Esophagus muscularis mucosa (tissue), 4 donors: ENCODE measurements at places on chromosomes 11 and 22. TPM values are rescaled to one million over a fixed set of nuclear protein-coding genes. Genes with fewer than 3 reads are reported as not detected.

GRCh38 chr11:111949519-111950426, 12.6 kb downstream of the DIXDC1 start:
- H3K27ac ChIP-seq = no peak overlapping the region
- DNase-seq = peak; percentile 47
- H3K4me1 ChIP-seq = no peaks in the 10 kb centered on the region
- no peaks in the 10 kb centered on the region for H3K36me3 ChIP-seq
- no peak overlapping the region for H3K4me3 ChIP-seq

P4HA3 gene
- total RNA-seq = 2.1 TPM

- peak within 1 kb of the TSS; percentile 42 for H3K27ac ChIP-seq
- H3K4me1 ChIP-seq = peaks cover 45% of the 10 kb centered on the region
- peak within 1 kb of the TSS; percentile 34 for H3K4me3 ChIP-seq
These were observed at the start of gene AMPD3 for GRCh38 chr11:10454878-10455631. Gene AMPD3, plus strand, starts transcription at chr11:10455264. Its CDS starts 6,256 bp downstream, at chr11:10461520.

- H3K4me1 ChIP-seq = peaks cover 49% of the 10 kb centered on the region
- H3K27me3 ChIP-seq = no peaks in the 10 kb centered on the region
- no peak for DNase-seq
- H3K36me3 ChIP-seq = no peaks in the 10 kb centered on the region
- no peak overlapping the region for H3K4me3 ChIP-seq
These were observed 182.3 kb downstream of the DBX1 start for GRCh38 chr11:19977941-19978340.

DNA sequence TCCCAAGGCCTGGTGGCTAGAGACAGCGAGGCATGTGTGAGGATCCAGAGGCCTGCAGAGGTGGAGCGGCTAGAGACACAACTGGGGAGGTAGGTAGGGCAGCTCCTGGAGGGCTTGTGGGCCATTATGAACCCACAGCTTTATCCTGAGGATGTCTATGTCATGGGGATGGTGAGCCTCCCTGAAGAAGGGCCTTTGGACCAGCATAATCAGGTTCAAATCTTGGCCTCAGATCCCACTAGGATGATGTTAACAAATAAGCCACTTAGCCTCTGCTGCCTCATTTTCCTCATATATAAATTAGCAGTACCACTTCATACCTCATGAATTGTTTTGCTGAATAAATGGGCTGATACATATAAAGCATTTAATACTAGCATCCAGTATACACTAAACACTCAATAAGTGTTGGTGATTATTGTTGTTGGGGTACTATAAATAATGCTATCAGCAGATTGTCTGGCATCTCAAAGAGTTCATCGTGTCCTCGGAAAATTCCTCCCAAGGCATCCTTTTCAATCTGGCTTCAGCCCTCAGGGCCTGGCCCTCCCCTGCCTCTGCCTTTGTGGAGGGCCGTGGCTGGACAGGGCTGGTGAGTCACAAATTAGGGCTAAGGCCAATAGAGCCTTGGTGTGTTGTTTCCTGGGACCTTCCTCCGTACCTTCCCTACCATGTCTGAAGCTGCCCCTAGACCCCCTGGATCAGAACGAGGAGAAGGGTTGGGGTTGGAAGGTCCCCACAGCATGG, 30.9 kb upstream of the LRRC32 start:
- H3K27ac ChIP-seq = no peak overlapping the region
- no peak overlapping the region for H3K4me3 ChIP-seq
- no peaks in the 10 kb centered on the region for H3K36me3 ChIP-seq
- H3K27me3 ChIP-seq = no peaks in the 10 kb centered on the region
- H3K4me1 ChIP-seq = no peaks in the 10 kb centered on the region

- H3K27ac ChIP-seq = peak overlapping the region; percentile 41
- no peak for DNase-seq
- no peaks in the 10 kb centered on the region for H3K27me3 ChIP-seq
- H3K36me3 ChIP-seq = no peaks in the 10 kb centered on the region
- no peak overlapping the region for H3K4me3 ChIP-seq
- H3K4me1 ChIP-seq = peaks cover 20% of the 10 kb centered on the region
These were observed 263.3 kb upstream of the PLET1 start for GRCh38 chr11:112523951-112524350.

UBQLNL gene
- total RNA-seq = not detected

GRCh38 chr11:33608386-33608785, 92.2 kb downstream of the C11orf91 start:
- H3K27ac ChIP-seq = no peak overlapping the region
- no peak overlapping the region for H3K4me3 ChIP-seq
- H3K4me1 ChIP-seq = no peaks in the 10 kb centered on the region
- DNase-seq = no peak

DNA sequence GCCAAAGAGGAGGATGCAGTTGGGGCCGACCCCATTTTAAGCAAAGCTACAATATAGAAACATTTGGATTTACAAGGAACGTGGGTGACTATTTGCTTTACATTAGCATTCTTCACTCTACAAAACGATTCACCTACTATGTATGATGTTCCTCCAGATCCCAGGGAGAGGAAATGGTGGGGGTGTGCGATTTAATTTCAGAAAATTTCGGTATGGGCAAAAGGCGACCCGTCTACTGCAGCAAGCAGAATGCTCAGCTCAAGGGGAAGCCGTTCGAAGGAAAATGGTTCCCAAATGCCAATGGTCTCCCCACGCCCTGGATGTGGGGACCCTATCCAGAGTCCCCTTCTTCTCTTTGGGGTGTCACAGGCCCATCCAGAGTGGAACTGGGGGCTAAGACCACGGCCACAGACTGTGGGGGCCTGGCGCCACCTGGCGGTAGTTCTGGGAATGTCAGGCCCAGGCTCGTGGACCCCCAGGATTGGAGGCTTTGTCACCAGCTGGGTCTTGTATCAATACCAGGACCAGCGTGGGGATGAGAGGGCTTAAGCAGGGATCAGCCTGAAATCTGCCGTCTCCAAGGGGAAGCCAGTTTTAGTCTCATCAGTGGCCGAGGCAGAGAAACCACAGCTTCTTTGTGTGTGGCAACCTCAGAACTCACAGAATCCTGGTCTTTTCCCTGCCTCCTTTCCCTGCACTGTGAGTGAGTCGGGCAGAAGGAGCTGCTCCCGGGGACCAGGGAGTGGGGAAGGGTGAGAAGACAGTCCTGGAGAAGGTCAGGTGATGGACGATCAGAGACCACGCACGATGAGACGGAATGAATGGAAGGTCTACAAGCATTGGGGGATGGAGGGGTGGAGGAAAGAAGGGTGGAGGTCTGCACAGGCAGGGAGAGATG, 8.4 kb downstream of the LRRC10B start:
- no peak overlapping the region for H3K27ac ChIP-seq
- peak overlapping the region; percentile 28 for H3K4me3 ChIP-seq
- no peaks in the 10 kb centered on the region for H3K36me3 ChIP-seq
- no peaks in the 10 kb centered on the region for H3K27me3 ChIP-seq
- peaks cover 5% of the 10 kb centered on the region for H3K4me1 ChIP-seq

- no peaks in the 10 kb centered on the region for H3K4me1 ChIP-seq
- H3K27ac ChIP-seq = no peak overlapping the region
- DNase-seq = peak; percentile 19
- H3K27me3 ChIP-seq = no peaks in the 10 kb centered on the region
- no peaks in the 10 kb centered on the region for H3K36me3 ChIP-seq
These were observed 121.8 kb upstream of the SERPIND1 start for GRCh38 chr22:20652130-20652529.

ZW10 gene
- 8.8 TPM for total RNA-seq

GRCh38 chr11:102763440-102763839, 17.0 kb downstream of the MMP10 start:
- no peaks in the 10 kb centered on the region for H3K4me1 ChIP-seq
- no peak overlapping the region for H3K4me3 ChIP-seq
- no peak overlapping the region for H3K27ac ChIP-seq
- H3K27me3 ChIP-seq = no peaks in the 10 kb centered on the region

DNA sequence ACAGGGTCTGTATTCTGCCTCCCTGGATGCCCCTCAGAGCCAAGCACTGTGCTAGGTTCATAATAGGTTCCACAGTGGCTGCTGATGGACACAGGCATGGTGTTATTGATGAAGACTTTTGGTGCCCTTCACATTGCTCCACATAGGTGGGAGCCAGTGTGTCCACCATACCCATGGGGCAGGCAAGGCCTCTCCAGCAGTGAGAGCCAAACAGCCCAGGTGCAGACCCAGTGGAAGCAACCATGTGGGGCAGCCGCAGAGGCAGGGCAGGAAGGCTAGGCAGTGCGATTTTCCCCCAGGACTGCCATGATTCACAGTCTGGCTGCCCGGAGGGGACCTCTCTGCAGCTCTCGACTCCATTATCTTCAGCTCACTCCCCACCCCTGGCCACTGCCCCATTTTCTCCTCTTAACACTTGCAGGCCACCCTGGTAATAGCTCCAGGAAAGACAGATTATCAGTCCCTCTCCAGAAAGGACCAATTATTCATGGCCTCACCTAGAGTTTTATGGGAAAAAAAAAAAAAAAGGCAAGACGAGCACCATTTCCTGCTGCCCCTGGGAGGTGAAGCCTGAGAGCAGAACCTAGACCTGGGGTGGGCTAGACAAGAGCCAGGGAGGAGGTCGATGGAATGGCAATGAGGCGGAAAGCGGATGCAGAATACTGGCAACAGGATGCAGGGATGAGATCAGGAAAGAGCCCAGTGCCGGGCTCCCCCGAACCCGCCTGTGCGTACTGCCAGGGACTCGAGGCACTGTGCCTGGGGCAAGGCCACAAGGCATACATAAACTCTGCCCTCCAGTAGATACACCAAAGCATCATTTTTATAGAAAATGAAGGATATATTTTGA, 343.0 kb upstream of the NCAM1 start:
- H3K4me3 ChIP-seq = no peak overlapping the region
- H3K27ac ChIP-seq = no peak overlapping the region
- H3K36me3 ChIP-seq = no peaks in the 10 kb centered on the region
- peak; percentile 81 for DNase-seq
